ENCODE measurements at places on chromosomes 12 and 14.

DNA sequence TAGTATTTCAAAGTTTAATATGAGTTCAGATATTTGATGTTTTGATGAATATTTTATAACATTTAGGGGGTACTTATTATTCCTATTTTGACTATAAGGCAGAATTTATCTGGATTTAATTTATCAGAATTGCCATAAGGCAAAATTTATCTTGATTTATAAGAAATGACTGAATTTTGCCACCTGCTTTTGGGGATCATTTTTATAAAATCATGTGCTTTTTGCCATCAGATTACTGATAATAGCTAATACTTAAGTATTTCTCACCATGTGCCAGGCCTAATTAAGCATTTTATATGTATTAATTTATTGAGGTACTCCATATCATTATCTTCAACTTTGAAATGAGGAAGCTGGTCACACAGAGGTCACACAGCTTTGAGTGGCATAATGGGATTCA lies 423.7 kb downstream of the PRKD1 start:
- DNase-seq, result no peak

- no peak for DNase-seq
These were observed 5.4 kb upstream of the AMHR2 start for GRCh38 chr12:53418221-53418620.

DNA sequence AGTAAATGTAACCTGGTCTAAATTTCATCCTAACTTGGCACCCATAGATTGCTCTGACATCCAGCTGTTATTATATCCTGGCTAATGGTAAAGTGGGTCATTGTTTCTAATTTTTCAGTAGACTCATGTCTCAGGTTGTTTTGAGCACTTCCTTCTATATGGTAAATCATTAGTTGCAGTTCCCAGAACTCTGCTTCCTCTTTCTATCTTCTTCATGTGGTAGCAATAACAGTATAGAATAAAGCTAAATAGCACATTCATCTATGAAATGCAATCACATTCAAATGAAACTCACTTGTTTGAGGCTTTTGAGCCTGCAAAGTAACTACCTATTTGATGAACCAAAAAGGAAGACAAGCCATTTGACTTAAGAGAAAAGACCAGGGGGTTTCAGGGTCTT lies 65.1 kb upstream of the GZMB start:
- DNase-seq, result no peak

DNA sequence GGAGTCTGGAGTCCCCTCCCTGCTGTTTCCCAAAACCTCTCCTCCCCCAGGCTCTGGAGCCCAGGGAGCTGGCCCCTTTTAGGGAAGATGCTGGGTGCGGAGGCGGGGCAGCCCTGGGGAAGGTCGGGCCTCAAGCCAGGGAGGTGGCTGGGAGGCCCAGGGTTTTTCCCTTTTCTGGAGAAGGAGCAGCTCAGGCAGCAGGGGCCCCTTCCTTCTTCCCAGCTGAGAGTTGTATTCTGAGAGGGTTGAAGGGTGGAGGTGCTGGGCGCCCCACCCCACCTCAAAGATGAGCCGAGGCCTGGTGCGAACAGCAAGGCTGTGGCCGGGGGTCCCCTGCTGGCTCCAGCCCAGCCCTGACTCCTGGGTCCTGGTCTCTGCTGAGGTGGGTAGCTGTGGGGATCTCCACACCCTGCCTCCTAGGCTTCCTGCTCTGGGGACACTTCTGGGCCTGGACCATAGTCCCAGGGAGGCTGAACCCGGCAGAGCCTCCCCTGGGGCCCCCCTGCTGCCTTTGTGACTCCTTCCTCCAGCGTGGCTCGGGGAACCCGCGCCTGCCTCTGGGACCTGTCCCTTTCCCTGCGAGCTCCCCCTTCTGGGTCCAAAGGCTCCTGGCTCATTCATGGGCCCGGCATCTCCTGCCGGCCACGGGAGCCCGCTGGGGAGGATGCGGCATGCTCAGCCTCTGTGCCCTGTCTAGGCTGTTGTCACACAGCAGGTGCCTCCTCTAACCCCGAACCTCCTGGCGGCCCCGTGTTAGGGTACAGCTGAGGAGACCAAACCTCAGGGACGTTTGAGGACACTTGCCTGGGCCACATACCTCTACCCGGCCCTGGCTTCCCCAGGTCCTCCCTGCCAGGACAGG lies 4.4 kb downstream of the TRMT61A start:
- no peak for DNase-seq
